ENCODE measurements at places on chromosomes 2 and 18. TPM values are rescaled to one million over a fixed set of nuclear protein-coding genes. Genes with fewer than 3 reads are reported as not detected.

GRCh38 chr2:147600646-147601045 is 244.2 kb upstream of the ACVR2A start:
- no peaks in the 10 kb centered on the region for H3K36me3 ChIP-seq
- no peak overlapping the region for H3K4me3 ChIP-seq
- no peaks in the 10 kb centered on the region for H3K27me3 ChIP-seq
- H3K27ac ChIP-seq = no peak overlapping the region

GRCh38 chr2:235314371-235314930 is 179.4 kb upstream of the AGAP1 start:
- H3K27me3 ChIP-seq = no peaks in the 10 kb centered on the region
- no peaks in the 10 kb centered on the region for H3K36me3 ChIP-seq
- no peaks in the 10 kb centered on the region for H3K4me1 ChIP-seq
- no peak overlapping the region for H3K27ac ChIP-seq
- no peak for DNase-seq
- H3K4me3 ChIP-seq = no peak overlapping the region

The CCDC150 gene
- total RNA-seq = 31.9 TPM

The CCDC68 gene
- total RNA-seq = 0.92 TPM

DNA sequence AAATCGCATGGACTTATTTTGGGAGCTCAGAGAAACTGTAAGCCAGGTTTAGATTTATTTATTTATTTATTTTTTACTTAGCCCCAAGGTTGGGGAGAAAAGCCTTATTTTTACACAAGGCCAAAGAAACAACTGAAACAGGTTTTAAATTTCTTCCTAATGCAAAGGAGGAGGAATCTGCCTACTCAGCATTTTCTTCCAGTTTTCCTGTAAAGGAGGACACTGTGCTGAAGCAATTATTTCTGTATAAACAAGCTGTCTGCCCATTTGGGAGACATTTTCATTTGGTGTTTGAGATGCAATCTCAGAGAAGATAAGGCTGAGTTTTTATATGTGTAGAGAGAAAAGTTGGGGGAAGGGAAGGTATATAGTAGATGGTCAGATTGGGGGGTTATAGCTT is 125.0 kb downstream of the ETAA1 start:
- no peaks in the 10 kb centered on the region for H3K36me3 ChIP-seq
- H3K27ac ChIP-seq = no peak overlapping the region
- H3K4me3 ChIP-seq = no peak overlapping the region
- DNase-seq = no peak
- H3K4me1 ChIP-seq = no peaks in the 10 kb centered on the region

DNA sequence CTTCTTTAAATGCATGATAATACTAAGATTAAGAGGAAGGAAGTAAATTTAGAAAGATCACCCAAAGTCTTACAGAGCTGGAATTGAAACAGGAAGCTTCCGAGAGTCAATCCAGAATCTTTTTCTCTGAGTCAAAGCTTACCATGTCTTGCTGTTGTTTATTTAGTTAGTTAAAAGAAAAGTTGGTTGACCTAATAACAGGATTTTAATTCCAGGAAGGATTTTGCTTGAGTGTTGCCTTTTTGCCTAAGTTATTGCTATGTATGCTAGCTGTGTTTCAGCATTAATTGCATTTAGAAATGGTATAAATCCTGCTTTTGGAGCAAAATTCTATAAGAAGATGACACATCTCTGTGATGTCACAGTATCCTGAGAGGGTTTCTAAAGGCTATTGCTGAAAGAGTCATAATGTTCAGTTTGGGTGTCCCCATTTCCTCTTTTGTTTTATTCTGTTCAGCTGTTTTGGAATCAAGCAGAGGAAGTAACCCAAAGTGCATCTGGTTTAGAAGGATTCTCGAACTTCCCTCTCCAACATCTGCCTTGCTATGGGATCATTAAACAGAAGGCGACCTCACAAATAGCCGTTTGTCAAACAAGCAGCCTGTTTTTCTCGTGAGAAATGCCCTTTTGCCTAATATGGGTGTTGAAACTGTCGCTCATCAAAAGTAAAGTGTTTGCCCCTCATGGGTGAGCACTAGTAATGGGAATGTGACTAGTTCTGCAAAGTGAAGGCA is 271.5 kb upstream of the MMADHC start:
- H3K27me3 ChIP-seq = no peaks in the 10 kb centered on the region
- H3K36me3 ChIP-seq = no peaks in the 10 kb centered on the region
- no peaks in the 10 kb centered on the region for H3K4me1 ChIP-seq
- no peak for DNase-seq
- no peak overlapping the region for H3K27ac ChIP-seq

DNA sequence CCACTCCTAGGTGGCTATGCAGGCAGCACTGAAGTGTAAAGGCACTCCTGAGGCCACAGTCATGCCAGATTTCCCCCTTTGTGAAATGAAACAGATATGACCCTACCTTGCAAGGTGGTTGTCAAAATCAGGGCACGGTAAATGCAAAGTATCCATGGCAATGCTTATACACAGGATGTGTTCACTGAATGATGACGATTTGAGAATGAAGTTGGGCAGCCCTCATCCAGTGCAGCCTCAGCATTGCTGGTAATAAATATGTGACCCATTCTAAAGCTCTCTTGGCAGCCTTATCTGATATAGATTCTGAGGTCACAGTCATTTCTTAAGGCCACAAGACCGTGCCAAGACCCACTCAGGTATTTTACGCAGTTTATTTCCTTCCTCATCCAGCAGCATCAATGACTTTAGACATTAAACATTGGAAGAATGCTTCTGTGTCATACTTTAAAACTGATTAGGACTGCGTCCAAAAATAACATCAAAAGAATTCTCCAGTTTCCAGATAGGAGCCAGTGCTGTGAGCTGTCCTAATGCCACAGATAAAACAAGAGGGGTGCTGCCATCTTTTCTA is 125.5 kb upstream of the SERTAD2 start:
- H3K27me3 ChIP-seq = no peaks in the 10 kb centered on the region
- DNase-seq = no peak
- H3K4me3 ChIP-seq = no peak overlapping the region
- no peak overlapping the region for H3K27ac ChIP-seq
- no peaks in the 10 kb centered on the region for H3K4me1 ChIP-seq

DNA sequence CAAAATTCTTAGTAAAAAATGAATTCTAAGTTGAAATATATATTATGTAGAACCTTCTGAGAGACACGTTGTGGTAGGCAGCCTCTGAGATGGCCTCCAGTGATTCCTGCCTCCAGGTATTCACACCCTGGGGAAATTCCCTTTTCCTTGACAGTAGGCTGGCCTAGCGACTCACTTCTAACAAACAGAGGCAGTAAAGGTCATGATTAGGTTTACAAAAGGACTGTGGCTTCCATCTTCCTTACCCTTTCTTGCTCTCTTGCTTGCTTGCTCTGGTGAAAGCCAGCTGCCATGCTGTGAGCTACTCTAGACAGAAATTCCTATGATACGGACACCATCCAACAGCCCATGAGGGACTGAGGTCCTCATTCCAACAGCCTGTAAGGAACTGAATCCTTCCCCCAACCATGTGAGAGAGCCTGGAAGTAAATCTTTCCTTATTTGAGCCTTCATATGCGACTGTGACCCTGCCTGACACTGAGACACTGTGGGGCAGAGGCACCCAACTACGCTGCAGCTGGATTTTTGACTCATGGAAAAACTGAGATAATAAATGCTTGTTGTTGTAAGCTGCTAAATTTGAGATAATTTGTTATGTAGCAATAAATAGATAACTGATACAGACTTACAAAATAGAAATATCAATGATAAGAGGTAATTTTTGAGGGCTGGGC is 32.7 kb upstream of the SERTAD2 start:
- H3K4me1 ChIP-seq = 0 out of 2 replicates have a peak, but pooled peaks cover 2% of the 10 kb centered on the region
- no peak for DNase-seq
- H3K27ac ChIP-seq = peak overlapping the region; percentile 53
- H3K4me3 ChIP-seq = no peak overlapping the region
- H3K36me3 ChIP-seq = no peaks in the 10 kb centered on the region
- H3K27me3 ChIP-seq = no peaks in the 10 kb centered on the region

GRCh38 chr2:18708203-18708715 is 118.9 kb upstream of the NT5C1B start:
- H3K4me1 ChIP-seq = no peaks in the 10 kb centered on the region
- H3K4me3 ChIP-seq = no peak overlapping the region

The PFN4 gene
- not detected for total RNA-seq

The SERPINB2 gene
- total RNA-seq = not detected

GRCh38 chr18:33878213-33878612 is 300.2 kb downstream of the ASXL3 start:
- DNase-seq = no peak
- H3K4me3 ChIP-seq = no peak overlapping the region
- no peaks in the 10 kb centered on the region for H3K4me1 ChIP-seq
- no peak overlapping the region for H3K27ac ChIP-seq

GRCh38 chr2:195496991-195497390 is 160.0 kb upstream of the SLC39A10 start:
- H3K4me3 ChIP-seq = no peak overlapping the region
- DNase-seq = no peak
- no peaks in the 10 kb centered on the region for H3K36me3 ChIP-seq
- H3K27me3 ChIP-seq = no peaks in the 10 kb centered on the region
- no peak overlapping the region for H3K27ac ChIP-seq
- H3K4me1 ChIP-seq = no peaks in the 10 kb centered on the region

DNA sequence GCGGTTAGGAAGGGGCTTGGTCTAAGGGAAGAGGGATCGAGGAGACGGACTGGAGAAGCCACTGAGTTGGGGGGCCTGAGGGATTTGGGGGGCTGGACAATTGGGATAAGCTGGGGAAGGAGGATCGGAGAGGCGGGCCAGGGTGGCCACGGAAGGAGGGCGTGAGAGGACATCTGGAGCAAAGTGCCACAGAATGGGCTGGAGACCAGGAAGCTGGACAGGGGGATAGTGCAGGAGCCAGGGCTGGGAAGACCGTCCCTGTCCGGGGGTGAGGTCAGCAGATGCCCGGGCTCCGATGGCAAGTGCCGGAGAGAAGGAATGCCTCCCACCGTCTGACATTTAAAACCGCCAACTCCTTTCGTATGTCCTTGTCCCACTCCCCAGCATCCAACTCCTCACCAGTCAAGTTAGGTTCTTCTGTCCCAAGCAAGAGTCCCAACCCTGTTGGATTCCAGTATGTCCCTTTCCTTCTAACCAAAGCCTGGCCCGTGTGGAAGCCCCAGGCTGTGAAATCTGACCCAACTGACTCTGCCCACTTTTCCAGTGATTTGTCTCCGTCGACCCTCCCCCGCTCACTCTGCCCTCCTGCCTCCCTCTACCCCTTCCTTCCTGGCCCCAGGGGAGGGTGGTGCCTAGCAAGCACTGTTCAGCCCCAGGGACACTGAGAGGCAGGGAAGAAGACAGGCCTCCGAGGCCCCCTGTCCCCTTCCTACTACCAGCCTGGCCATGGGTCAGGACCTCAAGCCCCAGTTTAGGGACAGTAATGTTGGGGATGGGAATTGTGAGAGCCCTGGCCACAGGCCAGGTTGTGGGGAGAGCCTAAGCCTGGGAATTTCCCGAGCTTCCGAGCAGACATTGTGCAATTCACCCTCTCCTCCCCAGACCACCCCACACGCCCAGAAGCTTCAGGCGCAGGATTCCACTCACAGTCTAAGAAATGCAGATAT is 31.5 kb upstream of the TMBIM1 start:
- peak; percentile 29 for DNase-seq
- peaks cover 29% of the 10 kb centered on the region for H3K4me1 ChIP-seq
- no peaks in the 10 kb centered on the region for H3K36me3 ChIP-seq
- peak overlapping the region; percentile 64 for H3K27ac ChIP-seq
- H3K4me3 ChIP-seq = peak overlapping the region; percentile 81

DNA sequence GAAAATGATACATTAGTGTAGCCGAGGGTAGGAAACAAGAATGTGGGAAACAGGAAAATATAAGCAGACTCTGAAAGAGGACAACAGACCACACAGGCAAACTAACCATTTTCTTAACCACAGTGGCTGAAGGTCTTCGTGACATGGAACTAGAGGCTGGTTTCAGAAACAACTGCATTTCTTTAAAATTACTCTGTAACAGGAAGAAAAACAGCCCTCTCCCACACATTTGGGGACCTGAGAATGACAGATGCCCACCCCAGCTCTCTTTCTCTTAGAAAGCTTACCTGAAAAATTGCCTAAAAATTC is 13.8 kb upstream of the SLC25A52 start:
- no peaks in the 10 kb centered on the region for H3K27me3 ChIP-seq
- no peaks in the 10 kb centered on the region for H3K4me1 ChIP-seq
- H3K4me3 ChIP-seq = no peak overlapping the region
- H3K36me3 ChIP-seq = no peaks in the 10 kb centered on the region

GRCh38 chr18:74526488-74526887 is 7.8 kb upstream of the CNDP1 start:
- H3K27me3 ChIP-seq = no peaks in the 10 kb centered on the region
- no peak overlapping the region for H3K27ac ChIP-seq

DNA sequence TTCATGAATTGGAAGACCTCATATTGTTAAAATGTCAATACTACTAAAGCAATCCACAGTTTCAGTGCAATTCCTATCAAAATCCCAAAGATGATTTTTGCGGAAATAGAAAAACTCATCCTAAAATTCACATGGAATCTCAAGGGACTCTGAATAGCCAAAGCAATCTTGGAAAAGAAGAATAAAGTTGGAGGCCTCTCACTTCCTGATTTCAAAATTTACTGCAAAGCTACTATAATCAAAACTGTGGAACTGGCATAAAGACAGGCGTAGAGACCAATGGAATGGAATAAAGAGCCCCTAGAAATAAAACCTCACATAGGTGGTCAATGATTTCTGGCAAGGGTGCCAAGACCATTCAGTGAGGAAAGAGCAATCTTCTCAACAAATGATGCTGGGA is 42.3 kb downstream of the ACOXL start:
- H3K27ac ChIP-seq = no peak overlapping the region
- no peak overlapping the region for H3K4me3 ChIP-seq
- no peaks in the 10 kb centered on the region for H3K27me3 ChIP-seq
- H3K4me1 ChIP-seq = peaks cover 15% of the 10 kb centered on the region

The TUBA4B gene
- not detected for total RNA-seq

- H3K27ac ChIP-seq = no peak overlapping the region
- no peaks in the 10 kb centered on the region for H3K36me3 ChIP-seq
- peaks cover 1% of the 10 kb centered on the region for H3K27me3 ChIP-seq
- H3K4me1 ChIP-seq = no peaks in the 10 kb centered on the region
These were observed 308.9 kb downstream of the ETAA1 start for GRCh38 chr2:67706082-67706481.

The EN1 gene
- total RNA-seq = not detected

DNA sequence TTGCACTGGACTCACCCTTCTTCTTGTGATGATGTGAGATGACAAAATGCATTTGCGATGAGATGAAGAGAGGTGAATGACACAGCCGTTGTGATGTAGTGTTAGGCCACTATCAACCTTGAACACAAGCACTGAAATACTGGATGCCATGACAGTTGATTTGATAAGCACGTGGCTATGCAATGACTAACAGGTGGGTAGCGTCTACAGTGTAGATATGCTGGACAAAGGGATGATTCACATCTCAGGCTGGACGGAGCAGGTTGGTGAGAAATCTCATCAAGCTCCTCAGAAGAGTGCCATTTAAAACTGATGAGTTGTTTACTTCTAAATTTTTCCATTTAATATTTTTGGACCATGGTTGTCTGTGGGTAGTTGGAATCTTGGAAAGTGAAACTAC is 375.8 kb upstream of the LYPD1 start:
- DNase-seq = no peak
- H3K27ac ChIP-seq = no peak overlapping the region
- no peak overlapping the region for H3K4me3 ChIP-seq
- no peaks in the 10 kb centered on the region for H3K27me3 ChIP-seq
- no peaks in the 10 kb centered on the region for H3K36me3 ChIP-seq

The MOCOS gene
- 6.5 TPM for total RNA-seq

Data from H1 (cell line).